ENCODE measurements at places on chromosomes 2 and 18.

- no peak for DNase-seq
These were observed 82.2 kb downstream of the CHRNA1 start for GRCh38 chr2:174682007-174682577.

DNA sequence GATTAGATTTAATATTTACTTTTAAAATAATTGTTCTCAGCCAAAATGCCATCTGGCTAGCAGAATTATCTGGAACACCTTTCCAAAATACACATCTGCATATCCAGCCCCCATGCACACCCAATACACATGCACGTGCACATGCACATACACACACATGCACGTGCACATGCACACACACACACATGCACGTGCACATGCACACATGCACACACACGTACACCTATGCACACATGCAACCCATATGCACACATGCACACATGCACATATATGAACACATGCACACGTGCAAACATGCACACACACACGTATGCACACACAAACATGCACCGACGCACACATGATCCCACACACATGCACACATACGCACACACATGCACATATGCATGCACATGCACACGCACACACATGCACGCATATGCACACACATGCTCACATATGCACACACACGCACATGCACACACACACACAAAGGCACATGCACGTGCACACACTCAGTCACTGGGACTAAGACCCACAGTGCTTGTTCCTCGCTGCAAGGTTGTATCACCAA lies 53.5 kb downstream of the COPS8 start:
- no peak for DNase-seq

GRCh38 chr2:223093436-223094241 lies 41.6 kb downstream of the KCNE4 start:
- DNase-seq = no peak

- DNase-seq = no peak
These were observed 1406.1 kb upstream of the NXPH2 start for GRCh38 chr2:140186313-140186712.

- no peak for DNase-seq
These were observed 73.5 kb downstream of the GALNT3 start for GRCh38 chr2:165720511-165720910.

DNA sequence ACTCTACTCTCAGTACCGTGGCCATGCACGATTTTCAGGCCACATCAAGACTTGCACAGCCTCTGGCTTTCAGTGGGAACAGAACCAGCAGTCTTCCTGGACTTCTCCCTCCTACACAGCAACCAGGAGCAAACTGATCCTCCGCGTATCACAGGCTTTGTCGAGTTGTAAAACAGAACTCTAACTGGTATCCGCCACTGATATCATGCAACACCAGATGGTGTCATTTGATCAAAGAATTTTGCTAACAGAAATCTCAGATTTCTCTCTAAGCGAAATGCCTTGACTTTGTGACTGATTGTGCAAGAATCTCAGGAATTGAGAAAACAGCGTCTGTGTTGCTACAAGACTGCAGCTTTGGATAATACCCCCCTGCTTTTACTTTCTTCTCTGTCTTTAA lies 85.7 kb downstream of the COPS8 start:
- no peak for DNase-seq

DNA sequence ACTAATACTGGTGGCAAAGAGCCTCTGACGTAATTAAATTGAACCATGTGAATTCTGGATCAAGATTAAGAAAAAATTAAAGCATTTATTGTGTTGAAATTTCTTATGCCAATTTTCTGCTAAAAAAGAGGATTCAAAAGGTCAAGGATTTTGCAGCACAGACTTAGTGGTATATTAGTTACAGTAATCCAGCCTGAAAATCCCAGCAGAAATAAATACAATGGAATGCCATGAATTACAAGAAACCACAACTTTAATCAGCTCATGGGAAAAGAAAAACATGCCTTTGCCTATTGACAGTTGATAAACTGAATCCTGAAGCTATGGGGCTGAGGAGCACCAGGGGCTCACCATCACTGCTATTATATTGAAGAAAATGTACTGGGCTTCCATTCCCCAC lies 114.8 kb upstream of the SATB2 start:
- no peak for DNase-seq

- DNase-seq = no peak
These were observed 218.5 kb upstream of the SOX11 start for GRCh38 chr2:5473635-5474034.

- no peak for DNase-seq
These were observed 7.0 kb upstream of the SOX11 start for GRCh38 chr2:5685225-5685624.

- DNase-seq = no peak
These were observed 488.2 kb upstream of the SPHKAP start for GRCh38 chr2:228669690-228670089.

- DNase-seq = no peak
These were observed 180.0 kb downstream of the TCF4 start for GRCh38 chr18:55407774-55408535.

DNA sequence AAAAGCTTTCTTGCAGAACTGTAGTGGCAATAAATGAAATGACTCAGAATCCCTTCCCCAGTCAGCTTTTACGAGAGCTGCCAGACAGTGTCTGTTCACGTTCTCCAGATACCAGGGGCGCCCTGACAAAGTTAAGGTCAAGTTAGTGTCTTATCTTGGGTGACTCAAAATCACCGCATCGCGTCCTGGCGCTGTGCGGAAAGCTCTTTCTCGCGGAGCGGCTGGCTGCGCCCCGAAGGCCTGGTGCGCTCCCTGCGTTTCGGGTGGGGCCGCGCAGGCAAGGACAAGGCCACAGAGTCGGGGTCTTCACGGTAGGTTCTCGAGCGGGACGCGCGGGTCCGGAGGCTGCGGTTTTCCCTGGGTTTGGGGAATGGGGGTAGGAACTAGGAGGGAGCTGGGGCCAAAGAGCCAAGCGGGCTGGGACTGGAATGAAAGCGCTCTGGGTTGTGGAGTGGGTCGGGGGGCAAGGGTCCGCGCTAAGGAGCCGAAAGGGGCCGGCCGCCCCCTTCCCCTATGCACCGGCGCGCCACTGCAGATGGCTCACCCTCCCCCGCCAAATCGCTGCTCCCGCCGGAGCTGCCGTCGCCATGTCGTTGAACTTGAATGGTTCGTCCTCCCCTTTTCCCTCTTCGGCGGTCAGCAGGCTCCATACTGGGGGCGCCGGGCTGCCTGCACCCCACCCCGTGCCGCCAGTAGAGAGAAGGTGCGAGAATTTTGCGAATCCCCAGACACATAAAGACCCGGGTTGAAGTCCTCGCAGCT lies 2.6 kb upstream of the HOXD11 start:
- no peak for DNase-seq

DNA sequence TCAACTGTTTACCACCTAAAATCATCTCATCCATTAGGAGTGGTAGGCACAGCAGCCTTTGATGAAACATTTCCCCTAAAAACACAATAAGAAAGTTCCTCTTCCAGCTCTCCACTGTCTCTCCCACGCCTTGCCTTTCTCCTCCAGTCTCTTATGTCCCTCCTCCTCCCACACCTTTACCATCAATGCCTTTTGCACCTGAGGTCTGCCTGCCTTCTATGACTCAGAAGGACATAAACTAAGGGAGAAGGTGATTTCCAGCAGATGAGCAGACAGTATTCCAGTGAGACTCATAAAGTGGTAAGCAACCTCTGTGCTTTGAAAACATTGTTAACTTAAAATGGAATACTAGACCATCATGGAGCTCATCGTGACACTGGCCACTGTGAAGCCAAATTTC lies 34.2 kb upstream of the NDUFV2 start:
- DNase-seq = no peak

GRCh38 chr2:65957886-65958285 lies 477.0 kb upstream of the MEIS1 start:
- no peak for DNase-seq

DNA sequence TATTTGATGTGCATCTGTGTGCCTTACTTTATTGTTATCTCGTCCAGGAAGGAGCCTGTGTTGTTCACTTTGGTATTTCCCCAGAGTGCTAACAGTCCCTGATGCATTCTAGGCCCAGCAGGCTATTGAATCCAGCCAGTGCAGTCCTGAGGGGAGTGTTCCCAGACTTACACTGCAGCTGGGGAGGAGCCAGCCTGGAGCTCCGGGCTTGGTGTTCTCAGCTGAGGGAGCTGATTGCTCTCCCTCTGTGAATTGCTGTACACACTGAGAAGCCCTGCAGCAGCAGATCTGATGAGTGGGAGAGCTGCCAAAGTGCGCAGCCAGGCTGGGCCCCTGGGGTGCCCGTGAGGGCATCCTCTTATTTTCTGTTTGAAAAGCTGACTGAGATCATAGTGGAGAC lies 159.2 kb downstream of the GALNT3 start:
- DNase-seq = no peak

DNA sequence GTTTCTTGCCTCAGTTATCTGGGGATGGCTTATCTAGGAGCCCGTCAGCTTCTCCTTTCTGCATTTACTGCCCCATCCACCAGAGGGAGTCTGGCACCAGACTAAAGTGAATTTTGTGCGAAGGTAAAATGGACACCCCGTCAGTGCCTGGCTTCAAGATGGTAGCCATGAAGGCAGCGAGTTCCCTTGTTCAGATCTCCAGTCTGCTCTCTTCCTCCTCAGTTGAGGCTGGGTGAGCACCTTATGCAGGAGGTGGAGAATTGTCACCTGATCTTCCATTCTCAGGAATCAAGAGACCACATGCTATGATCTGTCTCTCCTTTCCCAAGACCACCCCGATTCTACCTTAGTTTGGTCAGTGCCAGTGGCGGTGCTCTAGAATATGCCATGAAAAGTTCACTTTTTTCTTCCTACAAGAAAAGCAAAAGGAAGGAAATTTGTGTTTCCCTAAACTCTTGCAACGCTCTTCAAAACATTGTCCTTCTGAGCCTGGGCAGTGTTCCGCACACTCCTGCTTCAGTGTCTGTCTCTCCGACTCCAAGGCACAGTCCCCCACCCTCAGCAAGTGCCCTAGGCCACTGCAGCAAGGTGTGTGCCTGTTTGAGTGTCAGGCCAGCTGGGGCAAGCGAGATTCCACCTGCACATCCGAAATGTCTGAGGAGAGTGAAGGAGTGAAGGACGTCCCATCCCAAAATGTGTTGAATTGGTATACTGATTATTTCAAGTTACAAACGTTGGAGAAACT lies 168.6 kb downstream of the SS18 start:
- DNase-seq = peak; percentile 4

DNA sequence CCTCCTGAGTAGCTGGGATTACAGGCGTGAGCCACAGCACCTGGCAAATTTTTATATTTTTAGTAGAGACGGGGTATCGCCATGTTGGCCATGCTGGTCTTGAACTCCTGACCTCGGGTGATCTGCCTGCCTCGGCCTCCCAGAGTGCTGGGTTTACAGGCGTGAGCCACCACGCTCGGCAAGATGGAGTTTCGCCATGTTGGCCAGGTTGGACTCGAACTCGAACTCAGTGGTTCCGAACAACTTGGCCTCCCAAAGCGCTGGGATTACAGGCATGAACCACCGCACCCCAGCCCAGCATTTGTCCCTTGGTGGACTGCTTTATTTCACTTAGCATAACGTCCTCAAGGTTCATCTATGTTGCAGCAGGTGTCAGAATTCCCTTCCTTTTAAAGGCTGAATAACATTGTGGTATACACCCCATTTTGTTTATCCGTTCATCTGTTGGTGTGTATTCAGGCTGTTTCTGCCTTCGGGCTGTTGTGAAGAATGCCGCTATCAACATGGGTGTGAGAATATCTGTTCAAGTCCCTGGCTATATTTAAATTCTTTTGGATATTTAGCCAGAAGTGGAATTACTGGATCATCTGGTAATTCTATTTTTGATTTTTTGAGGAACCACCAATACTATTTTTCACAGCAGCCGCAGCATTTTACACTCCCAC lies 1.2 kb upstream of the CENPA start:
- no peak for DNase-seq

- DNase-seq = no peak
These were observed 38.2 kb downstream of the SLC66A2 start for GRCh38 chr18:79912994-79913831.

DNA sequence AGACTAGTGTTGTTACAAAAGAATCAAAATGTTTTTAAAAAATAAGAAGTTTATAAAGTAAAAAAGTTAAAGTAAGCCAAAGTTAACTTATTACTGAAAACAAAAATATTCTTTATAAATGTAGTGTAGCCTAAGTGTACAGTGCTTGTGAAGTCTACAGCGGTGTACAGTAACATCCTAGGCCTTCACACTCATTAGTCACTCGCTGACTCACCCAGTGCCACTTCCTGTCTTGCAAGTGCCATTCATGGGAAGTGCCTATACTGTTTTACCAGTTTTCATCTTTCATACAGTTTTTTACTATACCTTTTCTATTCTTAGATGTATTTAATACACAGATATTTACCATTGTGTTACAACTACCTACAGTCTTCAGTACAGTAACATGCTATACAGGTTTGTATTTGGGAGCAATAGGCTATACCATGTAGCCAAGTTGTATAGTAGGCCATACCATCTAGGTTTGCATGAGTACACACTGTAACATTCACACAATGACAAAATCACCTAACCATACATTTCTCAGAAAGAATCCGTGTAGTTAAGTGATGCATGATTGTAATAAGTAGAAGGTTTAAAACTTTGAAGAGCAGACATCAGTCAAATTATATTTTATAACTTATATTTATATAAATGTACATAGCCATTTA lies 13.4 kb downstream of the SERPINB7 start:
- peak; percentile 6 for DNase-seq

- no peak for DNase-seq
These were observed 139.7 kb downstream of the LRP2 start for GRCh38 chr2:169222665-169223064.

DNA sequence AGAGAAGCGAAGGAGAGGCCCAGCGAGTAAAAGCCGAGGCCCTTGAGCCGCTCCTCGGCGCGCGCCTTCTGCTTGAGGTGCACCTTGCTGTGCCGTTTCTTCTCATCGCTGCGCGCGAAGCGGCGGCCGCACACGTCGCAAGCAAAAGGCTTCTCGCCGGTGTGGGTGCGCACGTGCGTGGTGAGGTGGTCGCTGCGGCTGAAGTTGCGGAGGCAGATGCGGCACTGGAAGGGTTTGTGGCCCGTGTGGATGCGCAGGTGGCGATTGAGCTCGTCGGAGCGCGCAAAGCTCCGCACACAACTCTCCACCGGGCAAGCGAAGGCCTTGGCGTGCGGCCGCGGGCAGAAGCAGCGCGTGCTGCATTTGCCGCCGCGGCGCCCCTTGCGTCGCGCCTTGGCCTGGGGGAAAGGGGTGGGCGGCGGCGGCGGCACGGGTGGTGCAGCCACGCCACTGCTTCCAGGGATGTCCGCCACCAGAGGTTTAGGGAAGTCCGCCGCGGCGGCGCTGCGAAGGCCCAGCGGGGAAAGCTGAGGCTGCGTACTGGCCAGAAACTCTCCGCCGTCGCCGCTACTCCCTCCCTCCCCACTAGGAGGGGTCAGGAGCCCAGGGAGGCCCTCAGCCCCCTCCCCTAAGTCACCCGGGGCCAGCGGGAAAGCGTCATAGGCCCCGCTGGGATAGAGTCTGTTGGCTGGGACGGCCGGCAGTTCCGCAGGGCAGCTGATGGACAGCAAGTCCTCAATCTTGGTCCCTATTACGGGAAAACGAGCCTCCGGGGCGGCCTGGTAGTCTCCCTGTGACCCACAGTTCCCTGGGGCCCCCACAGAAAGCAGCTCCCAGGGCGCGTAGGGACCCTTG lies 1.7 kb downstream of the EGR4 start:
- no peak for DNase-seq
